NCI-H146 (cell line): ENCODE measurements at places on chromosomes 12 and 14.

GRCh38 chr14:21382886-21383847 lies 652 bp downstream of the SUPT16H start:
- peak; percentile 59 for DNase-seq

- DNase-seq: no peak
These were observed 634.2 kb downstream of the SLC16A7 start for GRCh38 chr12:60230056-60230455.

GRCh38 chr12:87430444-87430843 lies 598.8 kb downstream of the C12orf50 start:
- DNase-seq: no peak

- peak; percentile 48 for DNase-seq
These were observed 42.1 kb downstream of the KDM2B start for GRCh38 chr12:121538699-121539061.

DNA sequence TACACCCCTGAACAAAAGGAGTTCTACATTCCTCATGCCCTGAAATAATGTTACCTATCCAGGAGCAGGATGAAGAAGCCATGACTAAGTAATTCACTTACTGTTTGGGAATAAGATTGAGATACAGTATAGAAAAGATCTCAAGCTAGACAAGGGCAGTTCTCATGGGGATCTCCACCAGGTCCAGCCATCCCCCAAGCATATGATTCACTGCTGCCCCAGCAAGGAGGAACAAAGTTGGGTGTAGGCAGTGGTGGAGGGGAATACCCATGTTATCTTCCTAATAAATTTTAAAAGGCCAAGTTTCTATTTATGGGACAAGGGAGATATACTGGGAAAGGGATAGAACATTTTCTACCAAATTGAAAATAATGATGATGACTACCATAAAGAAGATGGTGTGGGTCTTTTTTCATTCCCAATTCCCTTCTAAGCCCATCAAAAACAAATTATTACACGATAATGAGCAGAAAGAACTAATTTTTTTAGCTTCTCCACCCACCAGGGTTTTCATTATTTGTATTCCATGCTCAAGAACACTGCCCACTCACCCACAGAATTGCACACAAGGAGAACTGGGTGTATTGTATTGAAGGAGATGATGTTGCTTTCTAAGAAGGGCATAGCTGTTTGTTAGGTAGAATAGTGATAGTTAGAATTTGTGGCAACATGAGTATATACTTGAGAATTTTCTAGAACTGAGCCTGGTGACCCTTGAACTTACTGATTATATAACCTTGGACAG lies 204.6 kb downstream of the BTG1 start:
- no peak for DNase-seq

- no peak for DNase-seq
These were observed 9.8 kb upstream of the PNMA1 start for GRCh38 chr14:73723797-73724661.

- DNase-seq: no peak
These were observed 3.2 kb downstream of the SIX6 start for GRCh38 chr14:60512126-60512525.

DNA sequence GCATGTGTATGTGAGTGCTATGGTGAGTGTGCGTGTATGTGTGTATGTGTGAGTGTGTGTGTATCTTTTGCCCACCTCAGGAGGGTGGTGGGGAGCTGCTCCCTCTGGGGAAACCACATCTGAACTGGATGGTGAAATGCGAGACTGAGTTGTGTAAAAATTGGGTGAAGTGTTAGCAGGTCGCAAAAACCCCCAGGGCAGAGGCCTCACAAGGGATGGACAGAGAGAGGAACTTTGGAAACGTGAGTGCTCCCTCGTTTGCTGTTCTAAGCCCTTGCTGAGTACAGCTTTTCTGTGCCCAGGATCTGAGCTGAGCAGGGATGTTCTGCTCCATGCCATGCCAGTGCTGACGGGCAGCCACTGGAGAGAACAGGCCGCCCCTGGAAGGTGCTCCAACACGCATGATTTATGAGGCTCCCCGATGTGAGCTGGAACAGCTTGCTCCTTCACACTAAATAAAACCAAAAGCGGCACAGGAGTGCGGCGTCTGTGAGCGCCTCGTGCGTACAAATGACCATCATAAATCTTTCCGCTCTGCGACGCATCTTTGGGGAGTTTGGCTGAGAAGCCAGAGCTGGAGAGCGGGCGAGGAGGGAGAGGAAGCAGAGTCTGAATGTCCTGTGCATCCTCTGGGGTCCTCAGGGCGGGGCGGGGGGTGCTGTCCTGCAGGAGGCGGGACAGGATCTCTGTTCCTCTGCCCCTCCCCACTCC lies 14.1 kb upstream of the GALNT9 start:
- DNase-seq: no peak

- DNase-seq: no peak
These were observed 364.7 kb downstream of the NUAK1 start for GRCh38 chr12:105774037-105774436.

GRCh38 chr12:97875064-97875463 lies 412.5 kb downstream of the RMST start:
- no peak for DNase-seq

DNA sequence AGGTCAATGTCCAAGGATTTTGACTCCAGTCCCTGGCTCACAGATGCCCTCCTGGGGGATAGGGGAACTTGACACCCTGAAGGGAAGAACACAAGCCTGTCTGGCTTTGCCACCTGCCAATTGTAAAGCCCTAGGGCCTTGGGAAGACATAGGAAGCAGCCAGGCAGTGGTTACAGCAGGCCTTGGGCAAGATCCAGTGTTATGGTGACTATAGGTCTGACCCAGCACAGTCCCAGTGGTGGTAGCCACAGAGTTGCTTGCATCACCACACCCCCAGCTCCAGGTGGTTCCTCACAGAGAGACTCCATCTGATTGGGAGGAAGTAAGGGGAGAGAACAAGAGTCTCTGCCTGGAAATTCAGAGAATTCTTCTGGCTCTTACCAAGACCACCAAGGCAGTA lies 24.2 kb downstream of the OR6C68 start:
- no peak for DNase-seq

DNA sequence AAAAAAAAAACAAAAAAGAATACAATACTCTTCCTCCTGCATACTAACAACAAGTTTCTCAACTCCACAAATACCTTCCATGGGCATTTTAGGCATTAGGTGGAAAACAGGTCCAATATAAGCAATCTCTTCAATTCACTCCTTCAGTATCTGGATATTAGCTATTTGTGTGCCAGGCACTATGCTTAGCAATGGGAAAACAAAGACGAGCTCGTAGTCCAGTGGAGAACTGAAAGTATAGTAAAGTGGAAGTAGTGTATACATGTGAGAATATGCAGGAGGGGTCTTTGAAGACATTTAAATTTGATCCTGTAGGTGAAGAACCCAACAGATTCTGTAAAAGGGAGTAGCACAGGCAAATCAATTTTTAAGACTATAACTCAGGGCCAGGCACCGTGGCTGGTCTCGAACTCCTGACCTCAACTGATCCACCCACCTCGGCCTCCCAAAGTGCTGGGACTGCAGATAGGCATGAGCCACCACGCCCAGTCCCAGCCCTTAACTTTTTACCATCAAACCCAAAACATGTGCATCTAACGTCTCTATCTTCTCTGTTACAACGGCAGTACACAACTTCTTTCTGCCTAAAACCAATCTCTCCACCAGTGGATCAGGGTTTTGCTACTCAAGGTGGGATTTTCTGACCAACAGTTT lies 10.6 kb downstream of the HECTD1 start:
- DNase-seq: no peak

- no peak for DNase-seq
These were observed 167.9 kb downstream of the PHETA1 start for GRCh38 chr12:111201036-111201435.

- no peak for DNase-seq
These were observed 45.0 kb downstream of the NOPCHAP1 start for GRCh38 chr12:105030820-105031807.

DNA sequence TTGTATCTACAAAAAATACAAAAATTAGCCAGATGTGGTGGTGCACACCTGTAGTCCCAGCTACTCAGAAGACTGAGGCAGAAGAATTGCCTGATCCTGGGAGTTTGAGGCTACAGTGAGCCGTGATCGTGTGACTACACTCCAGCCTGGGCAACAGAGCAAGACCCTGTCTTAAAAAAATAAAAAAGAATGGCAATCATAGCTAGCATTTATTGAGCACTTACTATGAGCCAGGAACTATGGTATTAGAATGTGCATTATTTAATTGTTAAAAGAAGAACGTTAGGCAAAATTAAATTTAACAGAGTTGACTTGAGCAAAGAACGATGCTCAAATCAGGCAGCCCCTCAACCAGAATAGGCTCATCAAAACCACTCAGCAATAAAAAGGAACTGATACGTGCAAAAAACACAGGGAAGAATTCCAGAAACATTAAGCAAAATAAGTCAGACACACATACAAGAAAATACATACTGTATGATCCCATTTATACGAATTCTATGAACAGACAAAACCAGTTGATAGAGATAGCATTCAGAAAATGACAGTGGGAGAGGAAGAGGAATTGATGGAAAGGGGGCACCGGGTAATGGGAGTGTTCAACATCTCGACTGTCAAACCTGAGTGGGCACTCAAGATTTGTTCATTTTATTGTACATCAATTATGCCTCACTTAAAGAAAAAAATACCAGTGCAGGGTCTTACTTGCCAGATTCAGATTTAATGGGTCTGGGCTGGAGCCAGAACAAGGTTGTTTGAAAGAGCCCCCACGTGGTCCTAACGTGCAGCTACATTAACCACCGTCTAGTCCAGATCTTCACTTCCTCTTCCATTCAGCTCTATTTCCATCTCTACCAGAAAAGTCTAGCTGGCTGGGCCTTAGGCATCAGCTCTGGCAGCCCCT lies 8.0 kb downstream of the SCNN1A start:
- DNase-seq: no peak

- DNase-seq: no peak
These were observed 92.9 kb downstream of the SLCO1B1 start for GRCh38 chr12:21223930-21224329.

DNA sequence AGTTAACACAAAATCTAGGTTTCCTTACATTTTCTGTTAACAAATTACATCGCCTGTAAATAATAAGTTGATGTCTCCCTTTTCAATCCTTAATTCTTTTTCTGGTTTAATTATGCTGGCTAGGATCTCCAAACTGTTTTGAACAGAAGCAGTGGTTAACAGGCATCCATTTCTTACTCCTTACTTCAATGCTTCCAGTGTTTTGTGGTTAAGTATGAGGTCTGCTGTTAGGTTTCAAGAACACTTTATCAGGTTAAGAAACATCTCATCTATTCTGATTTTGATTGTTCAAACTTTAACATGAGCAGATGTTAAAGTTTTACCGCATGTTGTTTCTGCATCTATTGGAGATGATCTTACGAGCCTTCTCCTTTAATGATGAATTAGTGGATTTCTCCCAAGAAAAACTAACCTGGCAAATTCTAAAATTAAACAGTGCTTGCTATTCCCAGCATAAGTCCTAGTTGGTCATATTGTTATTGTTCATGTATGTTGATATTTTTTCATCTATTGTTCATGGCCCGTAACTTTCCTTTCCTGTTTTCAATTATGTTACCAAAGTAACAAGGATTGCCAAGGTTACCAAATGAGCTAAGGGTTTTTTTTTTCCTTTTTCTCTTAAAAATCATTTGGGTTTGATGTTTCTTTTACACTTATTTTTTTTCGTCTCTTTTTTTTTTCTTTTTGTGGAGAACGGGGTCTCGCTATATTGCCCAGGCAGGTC lies 33.4 kb downstream of the POLE start:
- DNase-seq: no peak

GRCh38 chr14:20461225-20462141 lies at the start of gene PIP4P1:
Gene PIP4P1, minus strand, starts transcription at chr14:20461434. Its CDS starts 109 bp downstream, at chr14:20461325.
- DNase-seq: peak; percentile 100

- DNase-seq: no peak
These were observed 363.5 kb downstream of the TMEM121 start for GRCh38 chr14:105889666-105890473.

- no peak for DNase-seq
These were observed 301.8 kb downstream of the AEBP2 start for GRCh38 chr12:19741132-19741489.

- DNase-seq: no peak
These were observed 3.7 kb upstream of the HSD17B6 start for GRCh38 chr12:56759263-56759908.
